NCI-H510A (cell line): ENCODE measurements at places on chromosomes 3 and 15.

DNA sequence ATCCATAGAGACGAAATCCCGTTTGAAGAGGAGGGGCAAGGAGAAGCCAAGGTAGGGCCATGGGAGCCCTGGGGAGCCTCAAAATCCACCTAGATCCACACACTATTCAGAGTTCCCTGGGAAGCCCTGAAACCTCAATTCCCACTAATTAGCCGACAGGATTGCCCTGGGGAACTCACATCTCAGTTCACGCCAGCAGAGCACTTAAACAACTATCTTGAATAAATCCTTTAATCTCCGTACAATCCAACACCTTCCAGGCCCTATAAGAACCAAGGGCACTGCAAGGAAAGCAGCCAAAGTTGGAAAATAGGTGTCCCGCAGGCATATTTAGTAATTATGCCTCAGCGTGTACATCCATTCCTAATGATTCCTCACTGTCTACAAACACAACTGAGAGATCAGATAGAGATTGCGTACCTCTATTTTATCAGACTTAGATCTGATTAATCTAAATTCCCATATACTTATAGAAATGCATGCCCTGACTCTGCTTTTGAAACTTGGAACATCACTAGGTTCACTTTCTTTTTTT, 25.6 kb upstream of the EIF4A2 start:
- DNase-seq: no peak

DNA sequence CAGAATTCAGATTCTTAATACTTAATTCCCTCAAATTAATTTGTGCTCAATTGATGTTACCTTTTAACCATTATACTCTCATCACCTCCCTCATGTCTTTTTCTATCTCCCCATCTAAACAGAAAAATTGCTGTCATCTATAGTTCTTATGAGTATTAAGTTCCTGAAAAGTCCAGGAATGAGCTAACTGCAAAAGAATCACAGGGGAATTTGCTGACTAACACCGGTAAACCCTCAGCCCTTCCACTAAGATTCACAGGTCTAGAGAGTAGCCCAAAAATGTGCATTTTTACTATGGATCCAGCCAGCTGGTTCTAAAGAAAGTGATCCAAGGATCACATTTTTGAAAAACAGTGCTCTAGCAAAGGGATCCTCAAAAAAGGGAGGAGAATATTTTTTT, 67.0 kb downstream of the SETD2 start:
- DNase-seq: no peak

DNA sequence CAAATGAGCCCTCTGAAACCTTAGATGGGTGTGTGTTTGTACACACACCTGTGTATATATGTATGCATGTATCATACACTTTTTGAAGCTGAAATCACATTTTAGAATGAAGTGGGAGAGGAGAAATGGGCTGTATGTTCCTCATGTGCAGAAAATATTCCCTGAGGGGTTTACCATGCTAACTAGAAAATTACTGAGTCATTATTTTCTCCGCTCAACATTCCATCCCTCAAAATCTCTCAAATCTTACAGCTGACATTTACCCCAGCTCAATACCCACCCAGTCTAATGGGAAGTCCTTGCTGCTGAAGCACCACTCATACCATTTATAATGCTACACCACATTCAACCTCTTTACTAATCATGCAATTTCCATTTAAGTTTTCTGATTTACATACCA, 138.6 kb downstream of the P2RY1 start:
- DNase-seq: no peak

GRCh38 chr3:168053115-168053514, 42.6 kb downstream of the GOLIM4 start:
- no peak for DNase-seq

DNA sequence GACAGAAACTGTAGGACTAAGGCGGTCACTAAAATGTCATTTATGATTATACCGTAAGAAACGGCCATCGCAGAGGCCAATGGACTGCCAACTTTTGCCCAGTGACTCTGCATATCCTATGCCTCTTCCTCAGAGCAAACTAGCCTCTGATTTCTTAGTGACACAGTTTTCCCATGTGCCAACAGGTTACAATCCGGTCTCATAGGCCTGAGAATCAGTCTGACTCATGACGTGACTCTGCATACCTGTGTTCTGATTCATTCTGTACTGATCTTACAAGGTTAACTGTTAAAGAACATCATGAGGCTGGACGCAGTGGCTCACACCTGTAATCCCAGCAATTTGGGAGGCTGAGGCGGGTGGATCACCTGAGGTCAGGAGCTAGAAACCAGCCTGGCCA, 17.8 kb downstream of the RUBCN start:
- DNase-seq: no peak

DNA sequence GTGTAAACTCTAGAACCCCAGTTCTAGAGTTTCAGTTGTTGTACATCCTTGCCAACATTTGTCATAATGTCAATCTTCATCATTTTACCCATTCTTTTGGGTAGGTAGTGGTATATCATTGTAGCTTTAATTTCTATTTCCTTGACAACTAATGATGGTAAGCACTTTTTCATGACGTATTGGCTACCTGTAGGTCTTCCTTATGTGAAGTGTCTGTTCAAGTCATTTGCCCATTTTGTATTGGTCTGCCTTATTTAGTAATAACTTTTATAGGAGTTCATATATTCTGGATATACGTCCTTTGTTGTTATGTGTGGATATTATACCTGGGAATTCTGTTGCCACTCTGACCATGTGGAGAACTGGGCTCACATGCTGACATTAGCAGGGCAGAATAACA, 73.8 kb upstream of the ACTC1 start:
- no peak for DNase-seq

GRCh38 chr3:10213156-10213792, 35.0 kb upstream of the TATDN2 start:
- DNase-seq: no peak

DNA sequence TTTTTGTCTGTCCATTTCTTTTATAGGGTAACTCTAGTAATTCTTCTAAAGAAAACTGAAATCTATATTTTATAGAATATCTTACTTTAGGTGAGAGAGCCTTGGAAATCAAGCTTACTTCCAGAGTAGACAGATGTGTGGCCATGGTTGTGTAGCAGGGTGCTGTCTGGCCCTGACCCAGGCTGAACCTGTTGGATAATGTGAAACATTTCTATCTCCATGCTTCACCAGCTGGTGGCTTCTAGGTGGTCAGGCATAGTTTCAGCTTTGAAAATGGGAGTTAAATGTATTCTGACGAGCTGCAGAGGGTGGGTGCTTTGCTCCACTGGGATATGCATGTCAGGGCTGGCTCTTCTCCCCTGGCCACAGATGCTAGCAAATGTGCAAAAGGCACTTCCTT, 20.8 kb upstream of the NR2C2 start:
- no peak for DNase-seq

DNA sequence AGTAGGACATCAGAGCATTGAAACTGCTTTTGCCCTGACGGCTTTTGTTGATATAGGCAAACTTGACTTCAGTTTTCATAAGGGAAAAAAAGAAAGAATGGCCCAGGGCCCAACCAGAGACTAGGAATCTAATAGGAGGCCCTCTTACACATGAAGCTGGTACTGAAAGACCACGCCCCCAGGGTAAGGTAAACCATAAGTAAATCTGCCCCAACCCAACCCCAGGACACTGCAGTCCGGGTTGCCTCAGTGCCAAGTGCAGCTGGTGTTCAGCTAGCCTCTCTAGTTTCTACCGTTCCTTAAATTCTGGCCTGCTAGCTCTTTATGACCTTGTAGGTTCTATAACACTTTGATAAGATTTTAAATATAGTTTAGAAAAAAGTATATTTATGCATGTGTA, 136.7 kb downstream of the AQP9 start:
- DNase-seq: no peak

GRCh38 chr15:52351206-52351908, 55.8 kb upstream of the MYO5C start:
- DNase-seq: no peak

- no peak for DNase-seq
Measured at GRCh38 chr3:10162185-10162584, 2.5 kb upstream of the IRAK2 start.
